Natural killer cell treated with Interleukin-12 subunit alpha and Interleukin-12 subunit beta and Interleukin-15 and Interleukin-18, amount 100 ng/mL, for 72 hours (primary cell): ENCODE measurements at places on chromosomes 12 and 14.
A peak's percentile ranks its signal among the peaks of the same experiment; 100 is the strongest.

DNA sequence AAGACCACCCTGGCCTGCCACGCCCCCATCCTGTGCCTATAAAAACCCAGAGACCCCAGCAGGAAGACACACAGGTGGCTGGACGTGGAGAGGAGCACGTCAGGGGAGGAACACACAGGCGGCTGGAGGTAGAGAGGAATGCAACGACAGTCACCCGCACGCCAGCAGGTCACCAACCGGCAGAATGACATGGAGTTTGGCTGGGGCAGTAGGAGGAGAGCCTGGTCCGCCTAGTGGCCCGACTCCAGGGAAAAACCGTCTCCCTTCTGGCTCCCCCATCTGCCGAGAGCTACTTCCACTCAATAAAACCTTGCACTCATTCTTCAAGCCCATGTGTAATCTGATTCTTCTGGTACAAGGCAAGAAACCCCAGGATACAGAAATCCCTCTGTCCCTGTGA, 62.7 kb upstream of the KCNH3 start:
- H3K27me3 ChIP-seq: no peaks in the 10 kb centered on the region
- H3K4me3 ChIP-seq: no peak overlapping the region
- DNase-seq: no peak
- no peaks in the 10 kb centered on the region for H3K36me3 ChIP-seq
- H3K4me1 ChIP-seq: peaks cover 5% of the 10 kb centered on the region

GRCh38 chr14:91273273-91273884, 28.9 kb upstream of the GPR68 start:
- no peaks in the 10 kb centered on the region for H3K27me3 ChIP-seq
- H3K36me3 ChIP-seq: peaks cover 5% of the 10 kb centered on the region
- no peak overlapping the region for H3K4me3 ChIP-seq

- no peaks in the 10 kb centered on the region for H3K36me3 ChIP-seq
- H3K27me3 ChIP-seq: no peaks in the 10 kb centered on the region
- peaks cover 53% of the 10 kb centered on the region for H3K4me1 ChIP-seq
- no peak for DNase-seq
- peak overlapping the region; percentile 85 for H3K27ac ChIP-seq
Observed at GRCh38 chr12:4829793-4830162, 79.9 kb upstream of the KCNA1 start.

GRCh38 chr12:39426636-39427240, 16.2 kb downstream of the KIF21A start:
- no peak overlapping the region for H3K27ac ChIP-seq
- DNase-seq: no peak
- H3K4me3 ChIP-seq: no peak overlapping the region
- H3K27me3 ChIP-seq: no peaks in the 10 kb centered on the region

DNA sequence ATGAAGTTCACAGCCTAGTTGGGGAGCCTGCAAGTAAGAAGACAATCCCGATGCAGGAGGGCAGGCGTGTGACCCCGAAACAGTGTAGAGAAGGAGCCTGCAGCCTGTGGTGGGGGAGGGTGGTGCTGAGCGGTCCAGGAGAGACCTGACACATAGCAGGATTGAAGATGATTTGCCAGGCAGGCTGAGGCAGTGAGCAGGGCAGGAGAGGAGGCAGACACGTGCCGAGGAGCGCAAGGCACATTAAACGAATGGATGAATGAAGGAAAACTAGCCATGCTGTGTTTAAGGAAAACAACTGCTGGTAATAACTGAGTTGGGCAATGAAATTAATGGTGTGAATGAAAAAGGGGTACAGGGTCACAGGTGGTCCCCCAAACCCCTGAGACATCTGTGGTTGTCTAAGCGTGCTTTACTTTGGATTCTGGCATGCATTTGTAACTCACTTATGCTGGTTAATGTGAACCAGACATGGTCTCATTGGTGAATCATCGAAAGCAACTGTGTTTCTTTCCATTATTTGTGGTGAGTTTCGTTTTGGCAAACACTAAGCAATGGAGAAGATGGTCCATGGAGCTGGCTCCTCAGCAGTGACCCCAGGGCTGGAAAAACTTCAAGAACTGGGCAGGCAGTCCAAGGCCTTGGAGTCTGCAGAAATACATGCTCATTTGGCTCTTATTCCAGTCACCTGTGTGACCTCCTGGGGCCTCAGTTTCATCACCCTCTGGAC, 96.9 kb upstream of the EVL start:
- peaks cover 8% of the 10 kb centered on the region for H3K36me3 ChIP-seq
- H3K4me3 ChIP-seq: no peak overlapping the region
- H3K27me3 ChIP-seq: peaks cover 10% of the 10 kb centered on the region
- H3K27ac ChIP-seq: no peak overlapping the region
- H3K4me1 ChIP-seq: peaks cover 10% of the 10 kb centered on the region

DNA sequence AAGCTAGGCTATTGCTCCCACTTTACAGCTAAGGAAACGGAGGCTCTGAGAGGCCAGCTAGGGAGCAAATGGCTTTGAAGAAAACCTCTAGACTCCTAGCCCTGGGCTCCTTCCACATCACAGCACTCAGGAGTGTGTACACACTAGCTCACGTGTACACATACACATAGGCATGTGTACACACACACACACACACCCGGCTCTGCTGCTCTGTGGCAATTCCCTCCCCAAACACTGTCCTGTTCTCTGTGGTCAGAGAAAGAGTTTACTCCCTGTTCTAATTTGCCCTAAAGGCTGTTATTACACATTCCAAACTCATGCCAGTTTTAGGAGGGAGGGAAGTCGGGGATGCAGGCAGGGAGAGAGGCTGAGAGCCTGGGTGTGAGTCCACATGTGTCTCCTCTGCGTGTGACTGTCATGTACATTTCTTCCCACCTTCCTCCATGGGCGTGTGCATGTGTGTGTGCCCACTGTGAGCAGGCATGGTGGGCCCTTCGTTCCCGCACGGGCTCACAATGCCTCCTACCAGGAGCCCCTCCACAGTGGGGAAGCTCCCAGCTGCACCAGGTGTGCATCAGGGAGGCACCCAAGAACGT, 14.2 kb downstream of the TRPV4 start:
- no peaks in the 10 kb centered on the region for H3K36me3 ChIP-seq
- no peak overlapping the region for H3K4me3 ChIP-seq

GRCh38 chr14:89205137-89205740, 211.8 kb downstream of the FOXN3 start:
- no peak overlapping the region for H3K4me3 ChIP-seq
- no peaks in the 10 kb centered on the region for H3K27me3 ChIP-seq
- no peaks in the 10 kb centered on the region for H3K36me3 ChIP-seq
- H3K4me1 ChIP-seq: peaks cover 63% of the 10 kb centered on the region
- DNase-seq: no peak

GRCh38 chr12:109720152-109720856, 6.7 kb downstream of the FAM222A start:
- H3K27me3 ChIP-seq: no peaks in the 10 kb centered on the region
- no peaks in the 10 kb centered on the region for H3K36me3 ChIP-seq
- H3K4me3 ChIP-seq: no peak overlapping the region
- DNase-seq: no peak

DNA sequence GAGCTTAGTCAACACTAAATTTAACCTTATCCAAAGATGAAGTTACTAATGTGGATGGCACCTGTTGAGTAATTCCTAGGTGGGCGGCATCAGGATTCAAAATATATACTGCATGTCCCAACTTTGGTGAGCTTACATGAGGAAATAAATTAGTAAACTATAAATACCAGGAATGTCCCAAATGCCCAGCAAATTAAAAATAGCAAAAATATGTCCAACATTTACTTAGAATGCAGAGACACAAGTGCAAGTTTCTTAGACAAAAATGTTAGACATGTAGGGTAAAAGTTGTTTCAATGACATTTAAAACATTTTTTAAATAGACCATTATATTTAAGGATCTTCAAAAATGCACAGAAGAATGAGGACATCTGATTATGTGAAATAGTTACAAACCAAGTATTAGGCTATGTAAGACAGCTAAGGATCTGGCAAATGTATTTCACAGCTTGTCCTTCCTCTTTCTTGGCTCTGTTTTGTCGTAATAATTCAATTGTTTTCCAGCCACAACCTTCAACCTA, 115.9 kb downstream of the NAV3 start:
- H3K36me3 ChIP-seq: no peaks in the 10 kb centered on the region
- no peaks in the 10 kb centered on the region for H3K27me3 ChIP-seq
- no peak overlapping the region for H3K27ac ChIP-seq
- no peak for DNase-seq

- peak overlapping the region; percentile 99 for H3K27ac ChIP-seq
- peaks cover 9% of the 10 kb centered on the region for H3K36me3 ChIP-seq
- no peaks in the 10 kb centered on the region for H3K27me3 ChIP-seq
- DNase-seq: no peak
- H3K4me1 ChIP-seq: peaks cover 90% of the 10 kb centered on the region
Observed at GRCh38 chr14:61512026-61512834, 183.1 kb upstream of the HIF1A start.

- H3K4me1 ChIP-seq: no peaks in the 10 kb centered on the region
- H3K4me3 ChIP-seq: no peak overlapping the region
- DNase-seq: no peak
- no peaks in the 10 kb centered on the region for H3K27me3 ChIP-seq
- H3K27ac ChIP-seq: no peak overlapping the region
Observed at GRCh38 chr14:43483415-43483814, 1023.7 kb downstream of the FSCB start.

DNA sequence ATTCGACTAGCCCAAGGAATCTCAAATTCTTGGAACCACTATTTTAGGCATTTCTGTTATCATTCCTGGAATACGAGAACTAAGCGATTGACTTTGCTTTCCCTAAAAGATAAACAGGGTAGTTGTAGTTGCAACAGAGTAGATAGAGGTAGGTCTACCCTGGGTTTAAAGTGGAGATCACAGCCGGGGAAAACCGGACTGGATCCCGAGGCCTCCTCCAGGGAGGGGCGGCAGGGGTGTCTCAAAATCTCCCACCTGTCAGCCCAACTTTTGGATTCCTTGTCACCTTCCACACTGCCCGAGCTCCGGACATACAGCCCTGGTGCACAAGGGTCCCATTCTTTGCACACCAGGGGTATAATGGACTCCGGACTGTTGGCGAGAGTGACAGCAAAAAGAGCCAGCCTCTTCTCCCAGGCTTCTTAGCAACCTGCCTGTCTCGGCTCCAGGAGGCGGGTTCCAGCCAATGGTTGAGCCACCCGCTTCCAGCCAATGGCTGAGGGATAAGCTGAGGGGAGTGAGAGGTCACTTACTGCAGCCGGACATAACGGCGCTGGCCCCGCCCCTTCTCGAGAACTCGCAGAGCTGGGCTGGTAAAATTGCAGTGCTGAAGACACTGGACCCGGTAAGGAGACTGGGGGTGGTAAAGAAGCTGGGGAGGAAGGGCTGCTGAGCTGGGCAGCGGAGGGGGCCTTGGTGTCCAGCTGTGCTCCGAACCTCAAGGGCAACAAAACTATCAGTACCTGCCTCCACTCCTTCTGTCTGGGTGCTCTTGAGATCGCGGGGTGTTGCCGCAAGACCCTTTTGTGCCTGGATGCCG, at the start of gene SUOX:
SUOX (plus strand) TSS at position 562 of the 820 bp plus-strand sequence. CDS start 4,946 bp downstream, outside the sequence.
- H3K36me3 ChIP-seq: peaks cover 4% of the 10 kb centered on the region
- H3K4me3 ChIP-seq: peak within 1 kb of the TSS; percentile 86
- H3K27ac ChIP-seq: peak within 1 kb of the TSS; percentile 85
- H3K27me3 ChIP-seq: no peaks in the 10 kb centered on the region

- DNase-seq: no peak
- no peak overlapping the region for H3K4me3 ChIP-seq
- H3K27ac ChIP-seq: no peak overlapping the region
- H3K27me3 ChIP-seq: no peaks in the 10 kb centered on the region
- peaks cover 31% of the 10 kb centered on the region for H3K4me1 ChIP-seq
Observed at GRCh38 chr12:26768611-26769603, 64.1 kb downstream of the ITPR2 start.

- no peaks in the 10 kb centered on the region for H3K36me3 ChIP-seq
- DNase-seq: no peak
- H3K4me1 ChIP-seq: no peaks in the 10 kb centered on the region
- no peak overlapping the region for H3K27ac ChIP-seq
Observed at GRCh38 chr12:107543416-107543815, 142.2 kb upstream of the PWP1 start.

DNA sequence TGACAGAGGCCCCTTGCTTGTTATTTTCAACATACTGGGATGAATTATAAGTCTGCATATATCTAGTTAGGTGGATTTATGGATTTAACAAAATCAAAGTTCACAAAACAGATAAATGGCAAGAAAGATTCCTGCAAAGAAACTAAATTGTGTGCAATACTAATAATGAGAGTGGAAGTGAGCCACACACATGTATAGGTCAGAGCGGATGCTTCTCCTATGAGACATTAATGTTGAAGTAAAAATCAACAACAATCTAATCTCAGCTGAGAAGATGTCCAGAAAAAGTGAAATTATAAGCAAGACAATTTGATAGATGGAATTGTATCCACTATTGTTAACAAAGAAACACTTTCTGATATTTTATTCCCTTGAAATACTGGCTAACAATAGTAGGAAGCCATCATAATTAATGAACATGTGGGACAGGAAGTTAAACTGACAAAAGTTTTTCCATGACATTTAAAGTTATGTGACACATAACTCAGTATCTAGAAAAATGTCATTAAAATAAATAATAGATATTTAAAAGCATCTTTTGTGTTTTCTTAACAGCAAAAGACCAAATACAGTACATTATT, 39.7 kb downstream of the RAD51B start:
- H3K27ac ChIP-seq: no peak overlapping the region
- no peak overlapping the region for H3K4me3 ChIP-seq
- no peaks in the 10 kb centered on the region for H3K27me3 ChIP-seq
- H3K4me1 ChIP-seq: peaks cover 25% of the 10 kb centered on the region

GRCh38 chr12:27003421-27004381, 10.5 kb downstream of the TM7SF3 start:
- peaks cover 2% of the 10 kb centered on the region for H3K36me3 ChIP-seq
- H3K4me1 ChIP-seq: peaks cover 21% of the 10 kb centered on the region
- H3K4me3 ChIP-seq: no peak overlapping the region

GRCh38 chr12:85405781-85406522, 125.9 kb downstream of the ALX1 start:
- H3K4me1 ChIP-seq: no peaks in the 10 kb centered on the region
- DNase-seq: no peak
- no peaks in the 10 kb centered on the region for H3K27me3 ChIP-seq
- no peak overlapping the region for H3K27ac ChIP-seq

DNA sequence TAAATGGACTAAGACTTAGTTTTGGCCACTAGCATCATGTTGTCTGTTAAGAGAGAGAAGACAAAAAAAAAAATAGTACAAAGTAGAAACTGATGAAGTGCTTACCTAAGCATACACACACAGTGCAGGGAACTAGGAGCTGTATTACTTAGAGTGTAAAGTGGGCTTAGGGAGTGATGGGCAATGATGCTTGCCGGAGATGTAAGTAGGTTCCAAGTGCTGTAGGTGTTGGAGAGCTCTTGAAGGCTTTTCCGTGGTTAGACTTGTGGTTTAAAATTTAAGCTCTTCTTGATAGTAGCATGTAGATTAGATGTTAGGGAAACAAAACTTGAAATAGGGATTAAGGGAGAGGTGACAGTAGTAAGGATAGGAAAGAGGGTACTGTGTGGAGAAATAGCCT, 34.7 kb downstream of the MIA2 start:
- no peaks in the 10 kb centered on the region for H3K27me3 ChIP-seq
- no peaks in the 10 kb centered on the region for H3K36me3 ChIP-seq
- DNase-seq: no peak
- H3K27ac ChIP-seq: peak overlapping the region; percentile 97
- peak overlapping the region; percentile 92 for H3K4me3 ChIP-seq

- peaks cover 6% of the 10 kb centered on the region for H3K36me3 ChIP-seq
- H3K4me1 ChIP-seq: peaks cover 10% of the 10 kb centered on the region
- no peak overlapping the region for H3K4me3 ChIP-seq
- H3K27ac ChIP-seq: no peak overlapping the region
- DNase-seq: no peak
- H3K27me3 ChIP-seq: no peaks in the 10 kb centered on the region
Observed at GRCh38 chr14:63952053-63952932, 99.5 kb downstream of the SYNE2 start.
